ENCODE measurements at places on chromosomes 2 and 18.

DNA sequence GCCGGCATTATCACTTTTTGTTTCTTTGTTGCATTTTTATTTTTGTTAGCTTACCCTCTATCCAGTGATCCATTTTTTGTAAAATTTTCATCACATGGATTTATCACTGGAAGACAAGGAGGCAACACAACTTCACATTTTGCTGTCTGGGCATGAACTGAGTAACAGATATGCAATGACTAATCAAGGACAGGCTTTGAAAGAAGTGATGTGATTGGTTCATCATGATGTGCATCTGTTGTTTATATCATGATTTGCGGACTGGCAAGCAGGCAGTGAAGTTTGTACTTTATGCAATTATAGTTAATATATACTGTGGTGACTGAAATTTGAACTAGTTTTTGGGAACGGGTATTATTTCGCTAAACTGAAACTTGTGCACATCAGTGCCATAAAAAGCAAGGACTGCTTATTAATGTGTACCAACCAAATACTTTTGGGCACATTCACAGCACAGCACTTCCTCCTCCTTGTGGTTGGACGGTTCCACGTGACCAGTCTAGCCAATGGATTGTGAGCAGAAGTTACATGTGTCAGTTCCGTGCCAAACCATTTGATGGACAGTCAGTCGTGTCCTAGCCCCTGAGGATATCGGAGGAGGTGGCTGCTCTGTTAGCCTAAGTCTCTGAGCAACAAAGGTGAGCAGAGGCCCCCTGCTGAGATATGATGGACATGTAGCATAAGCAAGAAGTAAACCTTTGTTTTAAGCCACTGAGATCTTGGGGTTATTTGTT, 201.4 kb upstream of the SIX2 start:
- no peak for DNase-seq

- DNase-seq = no peak
Measured at GRCh38 chr2:144132357-144132756, 387.6 kb downstream of the ZEB2 start.

- no peak for DNase-seq
Measured at GRCh38 chr2:73716543-73717250, 20.4 kb downstream of the TPRKB start.

GRCh38 chr2:178194600-178195389, 483 bp downstream of the OSBPL6 start:
- DNase-seq = no peak

GRCh38 chr2:145495590-145495989, 975.7 kb upstream of the ZEB2 start:
- DNase-seq = no peak

DNA sequence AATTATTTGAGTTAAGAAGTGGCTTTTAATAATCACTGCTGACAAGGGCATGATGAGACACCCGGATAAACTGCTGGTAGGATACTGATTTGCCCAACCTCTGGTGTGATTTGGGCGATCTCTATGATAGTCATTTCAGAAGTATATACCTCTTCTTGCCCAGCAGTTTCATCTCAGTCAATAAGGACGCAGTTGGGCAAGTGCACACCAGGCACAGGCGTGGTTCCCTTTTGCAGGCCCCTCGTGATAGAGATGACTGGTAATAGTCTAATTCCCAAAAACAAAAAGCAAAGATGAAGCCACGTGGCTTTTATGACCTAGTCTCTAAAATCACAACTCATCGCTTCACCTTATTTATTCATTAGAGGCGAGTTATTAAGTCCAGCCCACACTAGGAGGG, 246.4 kb downstream of the PRKCE start:
- no peak for DNase-seq

DNA sequence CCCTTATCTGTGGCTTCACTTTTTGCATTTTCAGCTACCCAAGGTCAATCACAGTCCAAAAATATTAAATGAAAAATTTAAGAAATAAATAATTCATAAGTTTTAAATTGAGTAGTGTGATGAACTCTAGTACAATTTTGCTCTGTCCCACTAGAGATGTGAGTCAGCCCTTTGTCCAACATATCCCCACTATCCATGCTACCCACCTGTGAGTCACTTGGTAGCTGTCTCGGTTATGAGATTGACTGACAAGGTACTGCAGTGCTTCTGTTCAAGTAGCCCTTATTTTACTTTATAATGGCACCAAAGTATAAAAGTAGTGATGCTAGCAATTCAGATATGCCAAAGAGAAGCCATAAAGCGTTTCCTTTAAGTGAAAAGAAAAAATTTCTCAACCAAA, 28.8 kb downstream of the ADCY3 start:
- DNase-seq = no peak

DNA sequence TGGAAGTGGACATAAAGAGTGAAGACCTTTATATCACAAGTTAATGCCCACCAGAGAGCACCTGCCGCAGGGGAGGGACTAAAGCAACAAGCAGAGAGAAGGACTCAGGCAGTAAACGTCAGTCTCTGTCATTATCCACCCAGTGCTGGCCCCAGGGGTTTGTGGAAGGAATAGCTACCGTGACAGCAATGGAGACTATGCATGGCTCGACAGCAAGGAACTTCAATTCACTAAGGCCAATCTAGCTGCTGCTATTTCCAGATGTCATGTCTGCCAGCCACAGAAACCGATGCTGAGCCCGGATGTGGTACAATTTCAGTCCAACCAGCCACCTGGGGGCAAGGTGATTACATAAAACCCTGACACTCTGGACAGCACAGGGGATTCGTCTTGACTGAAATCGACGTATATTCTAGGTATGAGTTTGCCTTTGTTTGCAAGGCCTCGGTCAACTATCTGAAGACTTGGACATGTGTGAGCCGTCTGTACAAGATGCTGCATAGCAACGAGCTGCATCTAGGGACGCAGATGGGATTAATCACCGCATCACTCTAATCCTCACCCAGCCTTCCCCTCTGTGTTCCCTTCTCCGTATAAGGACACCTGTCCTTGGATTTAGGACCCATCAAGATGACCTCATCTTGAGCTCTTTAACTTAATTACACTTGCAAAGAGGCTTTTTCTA, 154.1 kb upstream of the SH3BP4 start:
- no peak for DNase-seq

Data from stimulated activated CD4-positive, alpha-beta T cell treated with anti-CD3 and anti-CD28 coated beads, TNF-alpha, amount 100 ng/mL, for 1 hour (primary cell).